Trophoblast cell (in vitro differentiated cells and primary cell): ENCODE measurements at places on chromosomes 1 and 21.

GRCh38 chr1:101996825-101997465 is at the start of gene OLFM3:
Gene OLFM3 (minus strand): TSS chr1:101996926.
- no peak within 1 kb of the TSS for H3K4me3 ChIP-seq
- H3K27ac ChIP-seq: no peak within 1 kb of the TSS
- peaks cover 5% of the 10 kb centered on the region for H3K4me1 ChIP-seq
- H3K27me3 ChIP-seq: no peaks in the 10 kb centered on the region
- no peaks in the 10 kb centered on the region for H3K36me3 ChIP-seq
- peak; percentile 15 for DNase-seq

DNA sequence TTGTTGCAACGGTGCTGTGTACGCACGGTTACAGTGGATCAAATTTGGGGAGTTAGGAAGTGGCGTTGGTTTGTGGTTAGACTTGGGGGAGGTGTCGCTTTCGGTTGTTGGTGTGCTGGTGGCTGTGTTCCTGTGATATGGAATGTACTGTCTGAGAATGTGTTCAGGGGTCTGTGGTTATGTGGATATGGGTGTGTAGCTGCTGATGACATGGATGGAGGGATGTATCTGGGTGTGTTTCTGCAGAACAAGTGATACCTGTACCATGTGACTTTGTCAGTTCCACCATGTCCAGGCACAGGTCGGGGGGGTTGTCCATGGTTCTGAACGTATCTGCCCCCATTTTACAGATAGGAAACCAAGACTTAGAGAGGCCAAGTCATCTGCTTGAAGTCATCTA is 22.7 kb downstream of the PAX7 start:
- DNase-seq: no peak
- H3K4me3 ChIP-seq: no peak overlapping the region
- no peaks in the 10 kb centered on the region for H3K36me3 ChIP-seq
- no peaks in the 10 kb centered on the region for H3K4me1 ChIP-seq

GRCh38 chr1:17984583-17984982 is 123.0 kb upstream of the IGSF21 start:
- H3K27ac ChIP-seq: no peak overlapping the region
- no peak overlapping the region for H3K4me3 ChIP-seq
- no peak for DNase-seq
- H3K36me3 ChIP-seq: no peaks in the 10 kb centered on the region

- no peaks in the 10 kb centered on the region for H3K27me3 ChIP-seq
- H3K27ac ChIP-seq: no peak overlapping the region
- no peak overlapping the region for H3K4me3 ChIP-seq
- H3K36me3 ChIP-seq: peaks cover 2% of the 10 kb centered on the region
- no peak for DNase-seq
These were observed 26.1 kb upstream of the CLSTN1 start for GRCh38 chr1:9849691-9850441.

GRCh38 chr1:89681045-89681729 is 48.3 kb downstream of the LRRC8C start:
- H3K27ac ChIP-seq: no peak overlapping the region
- no peak for DNase-seq
- no peaks in the 10 kb centered on the region for H3K4me1 ChIP-seq
- H3K27me3 ChIP-seq: no peaks in the 10 kb centered on the region
- no peak overlapping the region for H3K4me3 ChIP-seq

DNA sequence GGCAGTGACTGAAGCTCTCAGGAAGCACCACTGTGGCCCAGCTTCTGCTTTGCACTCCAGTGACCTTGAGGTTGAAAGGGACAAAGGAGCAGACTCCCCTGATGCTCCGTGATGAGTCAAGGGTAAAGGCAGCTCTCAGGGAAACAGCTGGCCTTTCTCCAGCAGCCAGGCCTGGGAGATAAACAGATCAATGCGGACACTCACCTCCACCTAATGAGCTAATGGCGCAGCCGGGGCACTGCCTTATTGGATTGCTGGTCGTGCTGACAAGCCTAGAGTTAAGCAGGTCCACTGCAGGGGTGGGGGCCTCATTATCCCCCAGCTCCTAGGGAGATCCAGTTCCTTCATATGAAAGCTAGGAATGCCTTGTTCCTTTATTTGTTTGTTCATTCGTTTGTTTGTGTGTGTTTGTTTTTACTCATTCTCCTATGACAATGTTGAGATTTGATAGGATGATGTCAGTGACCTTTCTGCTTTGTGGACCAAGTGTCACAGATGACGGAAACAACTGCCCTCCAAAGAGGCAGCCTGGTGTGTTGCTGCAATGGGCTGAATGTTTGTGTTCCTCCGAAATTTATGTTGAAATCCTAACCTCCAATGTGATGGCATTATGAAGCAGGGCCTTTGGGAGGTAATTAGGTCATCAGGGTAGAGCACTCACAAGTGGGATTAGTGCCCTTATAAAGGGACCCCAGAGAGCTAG is 141.4 kb upstream of the BEND5 start:
- H3K27me3 ChIP-seq: no peaks in the 10 kb centered on the region
- no peaks in the 10 kb centered on the region for H3K4me1 ChIP-seq
- H3K27ac ChIP-seq: no peak overlapping the region
- no peak overlapping the region for H3K4me3 ChIP-seq
- DNase-seq: no peak

DNA sequence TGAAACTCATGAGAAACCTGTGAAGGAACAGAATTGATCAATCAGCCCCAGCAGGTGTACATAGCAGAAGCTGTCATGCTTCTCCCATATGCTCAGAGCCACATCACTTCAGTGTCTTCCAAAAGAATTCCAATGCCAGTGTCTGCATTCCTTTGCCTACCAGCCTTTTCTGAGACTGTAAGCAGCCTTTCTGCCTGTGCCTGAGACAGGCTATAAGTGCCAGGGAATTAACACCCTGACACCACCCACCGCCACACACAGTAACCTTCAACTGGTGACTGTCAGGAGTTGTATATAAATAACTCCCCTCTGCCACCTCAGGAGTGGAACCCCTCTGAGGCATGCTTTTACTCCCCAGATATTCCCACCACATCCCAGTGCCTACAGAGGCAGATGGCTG is 38.1 kb upstream of the SLAMF9 start:
- DNase-seq: no peak
- no peaks in the 10 kb centered on the region for H3K27me3 ChIP-seq
- H3K4me3 ChIP-seq: no peak overlapping the region
- no peaks in the 10 kb centered on the region for H3K36me3 ChIP-seq

GRCh38 chr1:101003012-101003650 is 22.5 kb downstream of the DPH5 start:
- peaks cover 2% of the 10 kb centered on the region for H3K36me3 ChIP-seq
- H3K4me1 ChIP-seq: peaks cover 8% of the 10 kb centered on the region
- no peak overlapping the region for H3K4me3 ChIP-seq
- H3K27ac ChIP-seq: no peak overlapping the region
- no peaks in the 10 kb centered on the region for H3K27me3 ChIP-seq

- H3K4me3 ChIP-seq: no peak overlapping the region
- peaks cover 2% of the 10 kb centered on the region for H3K4me1 ChIP-seq
- H3K27me3 ChIP-seq: no peaks in the 10 kb centered on the region
- no peak for DNase-seq
These were observed 243.1 kb downstream of the S1PR1 start for GRCh38 chr1:101479945-101480344.

- no peaks in the 10 kb centered on the region for H3K36me3 ChIP-seq
- H3K4me1 ChIP-seq: peaks cover 2% of the 10 kb centered on the region
- no peak overlapping the region for H3K4me3 ChIP-seq
- no peak for DNase-seq
- H3K27me3 ChIP-seq: no peaks in the 10 kb centered on the region
These were observed 17.3 kb downstream of the CHD5 start for GRCh38 chr1:6162773-6163172.

DNA sequence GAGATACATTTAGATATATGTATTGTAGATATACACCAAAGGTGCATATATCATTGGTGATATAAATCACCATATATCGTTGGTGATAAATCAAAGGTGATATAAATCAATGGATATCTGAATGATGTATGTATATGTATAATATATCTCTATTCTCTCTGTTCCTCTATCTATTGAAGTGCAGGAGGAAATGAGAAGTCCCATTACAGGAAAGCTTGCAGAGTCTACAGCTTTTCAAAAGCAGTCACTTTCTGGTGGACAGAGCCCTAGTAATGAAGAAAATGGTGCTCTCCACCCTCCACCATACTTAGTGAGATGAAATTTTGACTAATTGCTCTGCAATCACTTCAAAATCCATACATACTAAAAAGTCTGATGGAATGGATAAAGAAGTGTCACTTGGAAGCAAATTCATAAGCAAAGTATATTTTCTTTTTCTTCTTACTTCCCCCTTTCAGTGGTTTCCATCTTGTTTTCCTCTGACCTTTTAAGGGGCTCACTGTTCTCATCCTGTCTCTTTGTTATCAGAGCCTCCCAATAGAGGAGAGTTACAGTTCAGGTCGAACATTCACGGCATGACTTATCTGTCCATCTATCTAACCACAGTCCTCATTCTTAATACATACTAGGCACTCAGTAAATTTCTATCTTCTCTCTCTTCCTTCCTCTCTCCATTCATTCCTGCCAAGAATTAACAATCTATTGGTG is 227.2 kb downstream of the KCNJ6 start:
- H3K4me1 ChIP-seq: peaks cover 5% of the 10 kb centered on the region
- no peak overlapping the region for H3K27ac ChIP-seq
- no peaks in the 10 kb centered on the region for H3K36me3 ChIP-seq
- H3K27me3 ChIP-seq: no peaks in the 10 kb centered on the region

- no peak overlapping the region for H3K27ac ChIP-seq
- no peak for DNase-seq
- H3K4me1 ChIP-seq: no peaks in the 10 kb centered on the region
- H3K36me3 ChIP-seq: no peaks in the 10 kb centered on the region
- no peak overlapping the region for H3K4me3 ChIP-seq
These were observed 101.0 kb downstream of the SPATA46 start for GRCh38 chr1:162275622-162276175.

DNA sequence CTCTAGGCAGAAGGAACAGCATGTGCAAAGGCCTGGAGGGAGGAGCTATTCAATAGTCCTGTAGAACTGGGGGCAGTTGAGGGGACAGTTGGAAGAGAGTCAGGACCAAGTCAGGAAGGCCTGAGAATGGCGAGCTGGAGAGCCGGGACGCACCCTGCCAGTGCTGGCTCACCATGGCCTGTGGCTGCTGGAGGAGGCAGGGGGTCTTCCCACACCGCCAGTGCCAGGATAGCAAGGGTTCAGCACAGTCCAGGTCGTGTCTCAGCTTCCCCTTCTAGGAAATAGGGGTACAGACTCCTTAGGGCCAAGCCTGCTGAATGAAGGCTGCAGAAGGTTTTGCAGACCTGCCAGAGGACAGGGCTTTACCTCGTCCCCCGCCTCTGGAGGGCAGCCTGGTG is 7.3 kb downstream of the PODN start:
- H3K27ac ChIP-seq: no peak overlapping the region
- H3K27me3 ChIP-seq: peaks cover 2% of the 10 kb centered on the region
- H3K4me3 ChIP-seq: no peak overlapping the region
- H3K4me1 ChIP-seq: no peaks in the 10 kb centered on the region
- H3K36me3 ChIP-seq: no peaks in the 10 kb centered on the region
- no peak for DNase-seq

DNA sequence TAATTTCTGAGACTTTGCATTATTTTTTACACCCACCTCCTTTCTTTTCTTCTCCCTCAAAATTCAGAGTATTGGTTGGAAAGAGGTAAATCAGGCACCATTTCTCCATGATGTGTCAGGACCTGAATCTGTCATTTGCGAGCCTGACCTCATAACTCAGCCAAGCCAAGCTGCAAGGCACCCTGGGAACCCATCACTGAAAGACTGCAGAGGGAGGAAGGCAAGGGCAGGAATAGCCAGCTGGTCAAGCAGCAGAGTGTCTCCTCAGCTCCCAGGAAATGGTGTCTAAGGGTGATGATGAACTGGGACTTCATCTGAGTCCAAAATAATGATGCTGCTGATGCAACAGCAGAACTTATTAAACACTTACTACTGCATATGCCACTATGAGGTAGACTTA is 556.6 kb downstream of the OMA1 start:
- no peaks in the 10 kb centered on the region for H3K4me1 ChIP-seq
- DNase-seq: no peak
- no peaks in the 10 kb centered on the region for H3K27me3 ChIP-seq
- no peak overlapping the region for H3K27ac ChIP-seq

DNA sequence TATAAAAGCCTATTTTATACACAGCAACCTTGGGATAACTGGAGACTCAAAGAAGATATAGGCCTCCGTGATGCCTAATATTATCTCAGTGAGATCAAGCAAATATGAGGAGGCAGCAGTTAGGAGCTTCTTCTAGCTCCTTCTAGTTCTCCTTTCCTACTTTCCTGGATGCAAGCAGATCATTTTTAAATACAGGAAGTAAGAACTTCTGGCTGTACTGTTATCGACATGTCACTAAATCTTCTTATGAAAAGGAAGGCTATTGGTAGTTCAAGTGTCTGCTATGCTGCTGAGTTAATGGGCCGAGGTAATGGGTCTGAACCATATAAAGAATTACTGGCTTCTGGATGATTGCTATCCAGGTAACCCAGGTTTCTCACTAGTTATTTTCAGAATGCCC is 15.9 kb downstream of the HSPA13 start:
- DNase-seq: no peak
- no peaks in the 10 kb centered on the region for H3K4me1 ChIP-seq
- H3K4me3 ChIP-seq: no peak overlapping the region
- H3K27ac ChIP-seq: no peak overlapping the region
- no peaks in the 10 kb centered on the region for H3K27me3 ChIP-seq

GRCh38 chr1:219050822-219051125 is 122.9 kb upstream of the LYPLAL1 start:
- H3K4me1 ChIP-seq: no peaks in the 10 kb centered on the region
- no peak overlapping the region for H3K4me3 ChIP-seq
- H3K27ac ChIP-seq: no peak overlapping the region
- H3K36me3 ChIP-seq: no peaks in the 10 kb centered on the region
- DNase-seq: no peak
- H3K27me3 ChIP-seq: no peaks in the 10 kb centered on the region

GRCh38 chr1:225739542-225740107 is 38.0 kb upstream of the SRP9 start:
- no peaks in the 10 kb centered on the region for H3K36me3 ChIP-seq
- no peak overlapping the region for H3K4me3 ChIP-seq
- no peak overlapping the region for H3K27ac ChIP-seq
- DNase-seq: no peak
- no peaks in the 10 kb centered on the region for H3K27me3 ChIP-seq
- H3K4me1 ChIP-seq: peaks cover 19% of the 10 kb centered on the region

DNA sequence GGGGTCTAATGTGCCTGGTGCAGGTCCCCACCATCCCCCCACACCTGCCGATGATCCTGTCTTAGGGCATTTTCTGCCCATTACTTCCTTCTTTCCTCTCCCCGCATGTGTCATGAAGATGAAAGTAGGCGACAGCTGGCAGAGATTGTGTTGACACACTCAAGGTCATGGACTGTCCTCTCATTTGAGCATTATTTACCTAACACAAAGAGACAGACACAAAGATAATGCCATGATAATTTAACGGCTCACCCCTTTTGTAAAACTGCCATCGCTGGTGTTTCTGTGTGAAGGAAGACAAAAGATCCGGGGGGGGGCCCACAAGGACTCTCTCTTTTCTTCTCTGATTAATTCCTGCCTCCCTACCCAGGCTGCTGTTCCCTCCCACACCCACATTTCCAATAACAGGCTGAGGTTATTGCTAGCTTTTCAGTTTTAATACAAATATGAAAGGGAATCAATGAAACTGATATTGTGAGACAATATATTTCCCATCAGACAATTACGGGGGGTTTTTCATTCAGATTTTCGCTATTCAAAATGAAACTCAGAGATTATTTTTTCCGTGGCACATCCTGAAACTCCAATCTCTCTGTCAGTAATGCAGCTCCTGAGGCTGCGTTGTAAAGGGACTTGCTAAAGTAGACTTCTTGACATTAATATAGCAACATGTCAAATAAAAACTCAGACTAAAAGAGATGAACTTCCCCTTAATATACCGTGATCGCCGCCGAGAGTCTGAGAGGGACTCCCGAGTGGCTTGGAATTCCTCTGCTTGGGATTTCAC is 561.1 kb downstream of the NPHP4 start:
- no peaks in the 10 kb centered on the region for H3K27me3 ChIP-seq
- no peak overlapping the region for H3K27ac ChIP-seq
- DNase-seq: no peak
- H3K4me1 ChIP-seq: no peaks in the 10 kb centered on the region
- no peak overlapping the region for H3K4me3 ChIP-seq
- H3K36me3 ChIP-seq: no peaks in the 10 kb centered on the region
